Esophagus squamous epithelium (tissue), 5 donors: ENCODE measurements at places on chromosomes 5 and 9.

DNA sequence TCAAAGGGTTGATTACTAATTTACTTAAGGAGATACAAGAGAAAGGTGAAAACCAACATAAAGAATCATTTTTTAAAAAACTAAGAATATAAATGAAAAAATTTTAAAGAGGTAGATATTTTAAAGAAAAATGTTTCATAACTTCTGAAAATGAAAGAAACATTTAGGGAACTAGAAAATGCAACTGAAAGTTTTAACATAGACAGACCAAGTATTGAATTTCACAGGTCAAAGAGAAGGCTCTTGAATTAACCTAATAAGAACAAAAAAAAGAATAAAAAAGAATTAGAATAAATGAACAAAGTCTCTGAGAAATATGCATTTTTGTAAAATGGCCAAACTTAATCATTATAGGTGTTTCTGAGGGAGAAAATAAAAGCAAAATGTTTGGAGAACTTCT is 16.1 kb upstream of the FAM174A start:
- DNase-seq: no peak

- DNase-seq: no peak
Observed at GRCh38 chr5:20678386-20678785, 690.4 kb upstream of the CDH18 start.

DNA sequence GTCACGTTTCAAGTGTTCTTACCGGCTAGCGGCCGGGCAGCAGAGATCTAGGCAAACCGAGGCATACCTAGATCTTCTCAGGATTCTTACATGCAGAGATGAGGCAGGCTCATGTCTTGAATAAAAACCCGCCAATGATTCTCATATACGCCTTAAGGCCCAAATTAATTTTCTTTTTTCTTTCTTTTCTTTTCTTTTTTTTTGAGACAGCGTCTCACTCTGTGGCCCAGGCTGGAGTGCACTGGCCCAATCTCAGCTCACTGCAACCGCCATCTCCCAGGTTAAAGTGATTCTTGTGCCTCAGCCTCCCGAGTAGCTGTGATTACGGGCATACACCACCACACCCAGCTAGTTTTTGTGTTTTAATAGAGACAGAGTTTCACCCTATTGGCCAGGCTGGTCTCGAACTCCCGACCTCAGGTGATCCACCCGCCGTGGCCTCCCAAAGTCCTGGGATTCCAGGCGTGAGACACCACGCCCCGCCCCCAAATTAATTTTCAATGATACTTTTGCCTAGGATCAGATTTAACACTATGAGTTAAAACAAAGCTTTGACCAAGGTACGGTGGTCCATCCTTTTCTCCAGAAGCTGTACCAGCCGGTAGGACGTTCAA is 1.5 kb downstream of the C9orf40 start:
- DNase-seq: no peak

- DNase-seq: no peak
Observed at GRCh38 chr9:125831054-125831453, 83.9 kb downstream of the PBX3 start.

- no peak for DNase-seq
Observed at GRCh38 chr9:133991964-133992779, at the start of gene VAV2. Gene VAV2 (minus strand): TSS chr9:133992324. CDS start chr9:133992278, 46 bp downstream.

- no peak for DNase-seq
Observed at GRCh38 chr5:78601559-78602314, 46.8 kb downstream of the LHFPL2 start.

GRCh38 chr9:34218446-34218845 is 39.6 kb downstream of the UBAP1 start:
- no peak for DNase-seq

DNA sequence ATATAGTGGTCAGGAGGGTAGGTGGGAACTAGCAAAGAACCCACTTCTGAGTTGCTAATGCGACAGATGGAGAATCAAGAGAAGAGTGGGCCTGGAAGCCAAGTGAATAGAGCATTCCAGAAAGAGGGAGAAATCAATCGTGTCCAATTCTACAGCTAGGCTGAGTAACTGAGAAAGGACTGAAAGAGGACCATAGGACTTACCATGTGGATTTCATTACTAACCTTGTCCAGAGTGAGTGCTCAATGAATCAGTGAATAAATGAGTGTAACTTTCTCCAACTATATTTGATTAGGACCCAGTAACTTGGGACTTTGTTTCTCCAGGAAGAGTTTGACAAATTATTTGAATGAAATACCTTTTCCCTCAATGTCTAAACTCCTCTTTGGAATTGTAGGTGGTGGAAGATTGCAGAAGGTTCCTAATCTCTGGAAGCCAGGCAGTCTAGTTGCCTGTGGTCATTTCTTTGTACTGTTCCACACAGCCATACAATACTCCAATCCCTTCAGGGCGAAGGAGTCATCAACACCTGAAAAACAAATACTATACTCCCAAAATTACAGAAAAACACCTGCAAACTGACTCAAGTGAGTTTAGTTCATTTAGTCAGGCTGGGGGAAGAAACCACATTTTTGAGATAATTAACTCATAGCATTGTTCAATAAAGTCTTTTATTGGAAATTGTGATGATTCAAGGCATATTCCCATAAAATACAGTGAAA is 2.6 kb upstream of the F2RL1 start:
- DNase-seq: no peak

- DNase-seq: no peak
Observed at GRCh38 chr5:141760193-141760592, 78.2 kb upstream of the ARAP3 start.

GRCh38 chr5:135119481-135119880 is 85.5 kb upstream of the PITX1 start:
- no peak for DNase-seq

DNA sequence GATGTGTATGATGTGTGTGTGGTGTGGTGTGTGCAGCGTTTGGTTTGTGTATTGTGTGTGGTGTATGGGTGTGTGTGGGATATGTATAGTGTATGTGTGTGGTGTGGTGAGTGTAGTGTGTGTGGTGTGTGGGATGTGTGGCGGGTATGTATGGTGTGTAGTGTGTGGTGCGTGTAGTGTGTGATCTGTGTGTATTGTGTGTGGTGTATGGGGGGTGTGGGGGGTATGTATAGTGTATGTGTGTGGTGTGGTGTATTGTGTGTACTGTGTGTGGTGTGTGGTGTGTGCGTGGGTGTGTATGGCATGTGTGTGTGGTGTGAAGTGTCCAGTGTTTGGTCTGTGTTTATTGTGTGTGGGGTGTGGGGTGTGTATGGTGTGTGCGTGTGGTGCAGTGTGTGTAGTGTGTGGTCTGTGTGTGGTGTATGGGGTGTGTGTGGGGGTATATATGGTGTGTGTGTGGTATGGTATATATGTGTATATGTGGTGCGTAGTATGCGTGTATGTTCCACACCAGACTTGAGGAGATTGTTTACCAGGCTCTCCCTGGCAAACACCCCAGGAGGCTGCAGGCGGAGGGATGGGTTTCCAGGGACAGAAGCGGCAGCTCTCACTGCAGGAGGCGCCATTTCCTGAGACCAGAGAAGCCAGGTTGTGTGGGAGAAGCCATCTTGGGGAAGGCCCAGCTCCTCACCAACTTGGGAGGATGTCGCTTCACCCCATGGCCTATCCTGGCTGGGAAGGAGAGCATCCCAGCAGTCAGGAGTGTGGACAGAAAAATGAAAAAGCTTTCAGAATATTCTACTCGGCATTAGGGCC is 138.1 kb downstream of the NXNL2 start:
- DNase-seq: no peak

- no peak for DNase-seq
Observed at GRCh38 chr9:4769321-4770080, 23.2 kb upstream of the RCL1 start.

- no peak for DNase-seq
Observed at GRCh38 chr9:36862206-36863145, 171.6 kb downstream of the PAX5 start.

GRCh38 chr9:73613092-73613701 is 461.5 kb downstream of the ANXA1 start:
- DNase-seq: no peak

DNA sequence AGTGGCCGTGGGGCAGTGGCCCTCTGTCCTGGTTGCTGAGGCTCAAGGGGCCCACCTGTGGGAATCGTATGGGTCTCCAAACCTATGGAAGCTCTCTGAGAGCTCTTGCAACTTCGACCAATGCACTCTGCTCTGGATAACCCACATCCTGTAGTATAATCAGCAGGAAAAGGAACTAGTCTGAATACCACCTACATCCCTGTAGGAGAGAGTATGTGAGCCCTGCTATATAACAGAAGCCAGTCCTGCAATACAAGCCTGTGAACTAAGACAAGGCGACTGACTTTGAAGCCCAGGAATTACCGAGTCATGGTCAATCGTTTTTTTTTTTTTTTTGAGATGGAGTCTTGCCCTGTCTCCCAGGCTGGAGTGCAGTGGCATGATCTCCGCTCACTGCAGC is 29.8 kb upstream of the BICD2 start:
- DNase-seq: no peak

DNA sequence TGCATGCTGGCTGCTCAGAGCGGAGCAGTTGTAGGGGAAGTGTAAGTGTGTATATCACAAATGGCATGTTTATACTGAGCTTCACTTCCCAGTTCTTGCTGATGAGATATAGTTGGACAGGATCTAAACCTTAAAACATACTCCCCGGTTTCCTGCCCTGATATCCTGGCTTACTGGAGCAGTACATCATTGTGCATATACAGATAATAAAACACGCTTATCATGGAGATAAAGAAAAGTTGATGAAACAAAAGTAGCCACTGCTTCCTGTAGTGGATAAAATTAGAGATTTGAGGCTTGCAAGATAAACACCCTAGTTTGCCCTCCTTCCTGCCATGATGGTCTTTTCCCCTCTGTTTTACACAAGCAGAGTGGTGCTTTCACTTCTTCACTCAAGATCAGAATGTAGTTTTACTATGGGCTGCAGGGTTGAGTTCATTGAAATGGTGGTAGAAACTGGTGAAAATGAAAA is 15.0 kb downstream of the NPR3 start:
- DNase-seq: no peak

GRCh38 chr5:1638658-1639400 is 115.1 kb upstream of the LPCAT1 start:
- DNase-seq: no peak

GRCh38 chr5:141910271-141910673 is 13.4 kb upstream of the DELE1 start:
- DNase-seq: no peak

- no peak for DNase-seq
Observed at GRCh38 chr5:147175516-147176097, 59.2 kb upstream of the STK32A start.

GRCh38 chr5:179254638-179255271 is 90.5 kb downstream of the ADAMTS2 start:
- DNase-seq: no peak

DNA sequence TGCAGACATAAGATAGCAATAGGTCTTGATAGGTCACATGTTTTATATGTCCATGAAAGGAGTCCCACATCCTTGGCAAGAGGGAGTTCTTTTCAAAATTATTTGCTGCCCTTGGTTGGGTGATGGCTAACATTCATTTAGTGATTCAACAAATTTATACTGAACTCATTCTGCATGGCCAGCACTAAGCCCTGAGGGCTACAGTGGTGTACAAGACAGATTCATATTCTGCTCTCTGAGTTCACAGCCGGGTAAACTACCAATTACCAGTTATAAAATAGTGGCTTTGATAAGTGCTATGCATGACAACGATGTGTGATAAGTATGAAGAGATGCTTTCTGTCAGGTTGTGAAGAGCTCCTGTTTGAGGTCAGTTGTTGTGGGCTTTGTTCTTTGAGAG is 340.0 kb downstream of the GABRG2 start:
- DNase-seq: no peak

DNA sequence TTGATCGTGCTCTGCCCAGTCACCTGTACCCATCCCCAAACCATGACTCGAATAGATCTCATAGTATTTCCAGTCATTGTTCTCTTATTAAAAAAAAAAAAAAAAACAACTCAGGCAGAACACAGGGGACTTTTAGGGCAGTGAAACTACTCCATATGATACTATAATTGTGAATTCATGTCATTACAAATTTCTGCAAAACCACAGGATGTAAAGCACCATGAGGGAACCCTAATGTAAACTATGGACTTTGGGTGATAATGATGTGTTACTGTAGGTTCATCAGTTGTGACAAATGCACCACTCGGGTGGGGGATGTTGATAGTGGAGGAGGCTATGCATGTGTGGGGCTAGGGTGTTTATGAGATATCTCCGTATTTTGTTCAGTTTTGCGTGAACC is 133.8 kb downstream of the RAB3C start:
- no peak for DNase-seq

DNA sequence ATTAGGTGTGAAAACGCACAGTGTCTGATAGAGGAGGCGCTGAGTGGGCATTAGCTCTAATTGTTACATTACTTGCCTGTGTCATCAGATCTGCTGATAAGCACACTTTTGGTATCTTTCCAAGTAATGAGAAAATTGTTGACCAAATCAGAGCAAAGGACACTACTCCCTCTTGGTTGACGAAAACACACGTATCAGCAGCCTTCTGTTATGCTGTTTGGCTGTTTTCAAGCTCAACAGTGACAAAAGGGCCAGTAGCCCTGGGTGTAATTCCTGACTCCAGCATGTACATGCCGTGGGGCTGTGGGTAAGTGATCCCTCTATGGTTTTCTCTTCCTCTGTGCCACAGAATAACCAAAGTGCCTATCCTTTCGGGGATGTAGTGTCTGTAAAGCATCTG is 151.4 kb downstream of the AUH start:
- no peak for DNase-seq

- no peak for DNase-seq
Observed at GRCh38 chr5:157657516-157657915, 5.3 kb upstream of the SOX30 start.

DNA sequence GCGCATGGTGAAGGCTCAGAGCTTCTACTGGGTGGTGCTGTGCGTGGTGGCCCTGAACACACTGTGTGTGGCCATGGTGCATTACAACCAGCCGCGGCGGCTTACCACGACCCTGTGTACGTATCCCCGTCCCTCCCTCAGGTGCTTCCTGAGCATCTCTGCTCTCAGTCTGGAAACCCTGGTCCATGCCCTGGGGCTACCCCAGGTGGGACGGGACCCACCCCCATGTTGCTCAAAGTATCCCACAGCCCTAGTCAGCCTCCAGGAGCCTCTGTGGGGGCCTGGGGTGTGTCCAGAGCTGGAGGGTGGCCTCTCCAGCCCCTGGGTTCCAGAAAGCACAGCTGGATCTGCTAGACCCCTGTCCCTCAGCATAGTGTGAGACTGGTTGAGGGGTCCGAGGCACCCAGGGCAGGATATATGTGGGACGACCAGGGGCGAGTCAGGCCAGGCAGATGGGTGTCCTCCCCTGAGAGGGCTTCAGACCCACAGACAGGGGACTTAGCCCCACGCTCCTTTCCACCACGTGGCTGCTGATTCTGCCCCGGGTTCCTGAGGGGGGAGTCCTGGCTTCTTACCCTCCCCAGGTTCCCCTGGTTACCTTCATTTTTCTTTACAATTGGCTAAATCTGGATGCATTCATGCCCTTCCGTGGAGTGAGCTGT is 94.0 kb downstream of the CACNA1B start:
- DNase-seq: no peak

- DNase-seq: no peak
Observed at GRCh38 chr9:35142037-35142436, 19.8 kb upstream of the UNC13B start.

DNA sequence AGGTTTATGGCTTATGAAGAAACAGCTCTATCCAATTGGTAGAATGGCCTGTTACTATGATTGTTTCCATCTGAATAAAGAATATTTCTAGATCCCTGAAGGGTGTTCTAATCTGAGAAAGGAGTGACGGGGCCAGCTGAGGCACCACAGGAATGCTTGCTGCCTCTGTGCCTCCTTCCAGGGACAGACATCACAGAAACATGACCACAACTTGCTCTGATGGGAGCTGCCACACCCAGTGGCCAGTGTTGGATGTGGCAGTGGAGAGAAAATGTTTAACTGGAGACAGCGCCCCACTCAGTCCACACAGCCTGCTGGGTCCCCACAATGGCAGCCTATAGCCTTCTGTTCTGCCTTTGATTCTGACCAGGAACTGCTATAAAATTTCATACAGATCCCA is 38.6 kb upstream of the TESK1 start:
- no peak for DNase-seq
